C1 segment of cervical spinal cord (tissue), 14 donors: ENCODE measurements at places on chromosomes 2 and 18.

- peak; percentile 62 for DNase-seq
These were observed 843 bp downstream of the CYS1 start for GRCh38 chr2:10079266-10079869.

DNA sequence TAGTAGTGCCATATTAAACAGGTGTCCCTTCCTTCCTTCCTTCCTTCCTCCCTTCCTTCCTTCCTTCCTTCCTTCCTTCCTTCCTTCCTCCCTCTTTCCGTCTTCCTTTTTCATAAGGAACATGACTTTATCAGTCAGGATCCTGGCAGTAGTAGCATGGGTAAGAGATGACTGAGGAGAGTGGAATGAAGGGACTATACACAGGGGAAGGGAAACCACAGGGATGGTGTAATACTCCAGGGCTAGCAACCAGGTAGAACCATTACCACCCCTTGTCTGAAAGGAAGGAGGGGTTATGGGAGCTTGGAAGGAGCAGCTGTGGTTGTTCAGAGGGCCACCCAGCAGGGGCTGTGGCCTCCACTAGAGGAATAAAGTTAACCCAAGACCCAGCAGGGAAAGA, 23.2 kb upstream of the KDM3A start:
- no peak for DNase-seq

DNA sequence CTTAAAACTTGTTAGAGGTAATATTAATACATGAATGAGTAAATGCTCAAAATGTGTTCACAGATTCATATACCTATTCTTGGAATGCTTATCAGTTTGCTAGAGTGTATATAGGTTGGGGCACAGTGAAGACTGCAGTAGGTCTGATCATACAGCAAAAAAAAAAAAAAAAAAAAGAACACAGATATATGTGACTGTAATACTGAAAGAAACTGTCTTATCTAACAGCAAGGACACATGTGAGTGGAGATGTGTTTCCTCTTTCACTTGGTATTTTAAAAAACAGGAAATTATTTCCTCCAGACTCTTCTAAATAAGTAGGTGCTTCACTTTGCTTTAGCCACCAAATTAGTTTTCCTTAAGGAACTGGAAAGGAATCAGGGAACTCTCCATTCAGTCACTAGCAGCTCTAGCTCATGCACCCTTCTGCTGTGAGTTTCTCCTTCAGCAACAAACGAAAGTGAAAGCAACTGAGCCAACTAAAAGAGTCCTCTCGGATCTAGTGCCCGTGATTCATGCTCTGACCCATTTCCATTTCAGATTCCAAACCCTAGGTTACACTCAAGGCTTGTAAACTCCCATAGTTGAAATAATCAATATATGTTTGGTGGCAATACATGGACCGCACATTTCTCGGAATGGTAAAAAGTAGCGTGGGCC, 98.5 kb downstream of the DSEL start:
- no peak for DNase-seq

- no peak for DNase-seq
These were observed 602.3 kb downstream of the TMEM182 start for GRCh38 chr2:103364177-103364576.

GRCh38 chr2:119197126-119197405, 26.6 kb upstream of the STEAP3 start:
- DNase-seq, result no peak

- DNase-seq, result no peak
These were observed 79.0 kb downstream of the TMEM18 start for GRCh38 chr2:598058-598802.

GRCh38 chr2:158366342-158366741, 90.2 kb downstream of the CCDC148 start:
- DNase-seq, result no peak

- DNase-seq, result no peak
These were observed 96.4 kb downstream of the RNF144A start for GRCh38 chr2:7013471-7014160.

GRCh38 chr2:225636558-225636957, 237.0 kb downstream of the NYAP2 start:
- no peak for DNase-seq

- no peak for DNase-seq
These were observed 506.7 kb downstream of the NUP35 start for GRCh38 chr2:183630964-183631363.

DNA sequence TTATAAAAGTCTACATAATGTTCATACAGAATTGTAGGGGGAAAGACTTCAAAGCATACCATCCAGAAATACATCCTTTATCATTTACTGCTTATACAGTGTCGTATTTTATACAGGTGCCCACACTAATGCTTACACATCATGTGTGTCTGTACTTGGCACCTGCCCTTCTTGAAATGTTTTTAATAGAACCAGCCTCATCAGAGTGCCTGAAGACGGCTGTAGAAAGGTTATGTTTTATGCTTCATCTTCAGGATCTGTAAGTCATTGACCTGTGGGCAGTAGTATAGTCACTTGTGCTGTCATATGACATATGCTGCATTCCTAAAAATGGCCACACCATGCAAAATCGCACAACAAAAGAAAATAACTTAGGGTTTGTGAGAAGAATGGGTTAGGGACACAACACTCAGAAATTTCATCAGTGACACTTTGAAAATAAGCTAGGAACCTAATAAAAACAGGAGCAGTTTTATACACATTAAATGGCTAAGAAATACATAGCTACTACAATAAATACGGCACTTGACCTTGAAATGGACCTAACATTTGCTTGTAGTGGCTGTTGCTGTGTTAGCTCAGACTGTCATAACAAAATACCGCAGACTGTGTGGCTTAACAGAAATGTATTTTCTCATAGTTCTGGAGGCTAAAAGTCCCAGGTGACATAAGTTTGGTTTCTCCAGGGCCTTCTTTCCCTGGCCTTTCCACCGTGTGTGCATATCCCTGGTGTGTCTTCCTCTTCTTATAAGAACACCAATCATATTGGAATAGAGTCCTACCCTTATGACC, 112.6 kb downstream of the CERS6 start:
- DNase-seq, result no peak

GRCh38 chr2:233354971-233355574, 779 bp downstream of the DGKD start:
- no peak for DNase-seq

GRCh38 chr2:11856095-11856494, 109.7 kb downstream of the LPIN1 start:
- DNase-seq, result no peak

GRCh38 chr2:3154146-3154545, 223.5 kb downstream of the EIPR1 start:
- DNase-seq, result no peak

GRCh38 chr2:239391286-239392071, 9.3 kb downstream of the HDAC4 start:
- no peak for DNase-seq

GRCh38 chr2:179558010-179558934, 293.6 kb upstream of the SESTD1 start:
- no peak for DNase-seq

DNA sequence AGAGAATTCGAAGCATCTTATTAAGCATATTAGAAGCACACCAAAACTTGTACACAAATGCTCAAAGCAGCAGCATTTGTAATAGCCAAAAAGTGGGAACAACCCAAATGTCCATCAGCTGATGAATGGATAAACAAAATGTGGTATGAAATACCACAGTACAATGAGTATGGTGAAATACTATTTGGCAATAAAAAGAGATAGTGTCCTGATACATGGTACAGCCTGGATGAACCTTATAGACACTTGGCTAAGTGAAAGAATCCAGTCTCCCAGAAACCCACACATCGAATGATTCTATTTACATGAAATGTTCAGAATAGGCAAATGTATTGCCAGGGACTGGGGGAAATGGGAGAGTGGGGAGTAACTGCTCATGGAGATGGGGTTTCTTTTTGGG, 3.0 kb downstream of the SPATA3 start:
- no peak for DNase-seq

DNA sequence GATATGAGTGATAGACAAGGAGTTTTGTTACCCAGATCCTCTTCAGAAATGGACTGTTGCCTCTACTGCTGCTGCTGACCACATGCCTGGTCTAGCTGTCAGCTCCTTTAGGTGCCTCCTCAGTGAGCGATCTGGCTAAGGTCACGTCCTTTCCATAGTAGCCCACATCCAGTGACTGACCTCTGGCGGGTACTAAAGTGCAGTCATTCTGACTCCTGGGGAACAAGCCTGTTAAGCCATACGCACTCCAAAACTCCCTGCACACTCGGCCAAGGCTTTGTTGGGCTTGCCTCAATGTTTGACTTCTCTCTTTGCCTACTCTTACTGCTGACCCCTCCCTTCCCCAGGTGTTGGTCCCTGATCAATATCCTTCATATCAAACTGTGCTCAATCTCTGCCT, 685.2 kb downstream of the IRS1 start:
- DNase-seq, result no peak

DNA sequence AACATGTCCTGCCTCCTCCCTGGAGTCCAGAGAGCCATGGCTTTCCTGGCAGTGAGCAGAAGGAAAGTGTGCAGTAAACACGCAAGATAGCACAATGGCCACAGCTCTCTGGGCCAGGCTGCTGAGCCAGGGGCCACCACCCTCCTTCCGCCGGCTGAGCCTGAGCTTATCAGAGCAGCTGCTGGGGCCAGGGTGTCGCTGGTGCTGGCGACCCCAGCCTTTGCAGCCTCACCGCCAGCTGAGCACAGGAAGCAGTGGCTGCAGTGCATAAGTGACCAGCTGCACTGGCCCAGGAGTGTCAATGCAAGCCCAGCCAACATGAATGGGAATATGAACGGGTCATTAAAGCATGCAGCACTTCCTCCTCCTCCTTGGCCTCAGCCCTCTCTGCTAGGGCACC, 172.0 kb downstream of the ZFP36L2 start:
- no peak for DNase-seq

DNA sequence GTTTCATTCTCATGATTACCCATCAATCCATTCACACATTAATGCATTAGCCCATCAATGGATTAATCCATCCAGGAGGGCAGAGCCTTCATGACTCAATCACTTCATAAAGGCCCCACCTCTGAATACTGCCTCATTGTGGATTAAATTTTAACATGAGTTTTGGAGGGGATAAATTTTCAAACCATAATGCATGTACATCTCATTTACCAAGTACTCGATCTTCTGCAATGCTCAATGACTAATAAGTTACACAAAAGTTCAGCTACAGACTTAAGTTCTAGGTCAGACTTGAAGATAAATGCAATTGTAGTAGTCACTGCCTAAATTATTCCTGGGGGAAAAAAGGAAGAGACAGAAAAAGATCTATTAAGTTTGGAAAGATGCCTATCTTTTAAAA, 120.0 kb upstream of the OSR1 start:
- no peak for DNase-seq

DNA sequence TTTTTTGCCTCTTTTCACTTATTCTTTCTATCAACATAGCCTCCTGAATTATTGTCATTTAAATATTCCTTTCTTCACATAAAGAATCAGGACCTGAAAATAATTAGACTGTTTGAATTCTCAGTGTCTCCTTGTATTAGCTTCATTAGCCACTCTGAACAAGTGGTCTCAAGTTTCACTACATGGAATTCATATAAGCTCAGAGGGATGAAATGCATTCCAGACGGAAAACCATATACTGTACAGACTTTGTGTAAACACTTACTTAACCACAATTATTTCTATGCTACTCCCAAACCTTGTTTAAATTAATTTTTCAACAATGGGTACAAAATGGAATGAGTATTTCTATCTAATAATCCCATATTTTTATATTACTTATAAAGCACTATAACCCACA, 53.4 kb downstream of the CHN1 start:
- no peak for DNase-seq

DNA sequence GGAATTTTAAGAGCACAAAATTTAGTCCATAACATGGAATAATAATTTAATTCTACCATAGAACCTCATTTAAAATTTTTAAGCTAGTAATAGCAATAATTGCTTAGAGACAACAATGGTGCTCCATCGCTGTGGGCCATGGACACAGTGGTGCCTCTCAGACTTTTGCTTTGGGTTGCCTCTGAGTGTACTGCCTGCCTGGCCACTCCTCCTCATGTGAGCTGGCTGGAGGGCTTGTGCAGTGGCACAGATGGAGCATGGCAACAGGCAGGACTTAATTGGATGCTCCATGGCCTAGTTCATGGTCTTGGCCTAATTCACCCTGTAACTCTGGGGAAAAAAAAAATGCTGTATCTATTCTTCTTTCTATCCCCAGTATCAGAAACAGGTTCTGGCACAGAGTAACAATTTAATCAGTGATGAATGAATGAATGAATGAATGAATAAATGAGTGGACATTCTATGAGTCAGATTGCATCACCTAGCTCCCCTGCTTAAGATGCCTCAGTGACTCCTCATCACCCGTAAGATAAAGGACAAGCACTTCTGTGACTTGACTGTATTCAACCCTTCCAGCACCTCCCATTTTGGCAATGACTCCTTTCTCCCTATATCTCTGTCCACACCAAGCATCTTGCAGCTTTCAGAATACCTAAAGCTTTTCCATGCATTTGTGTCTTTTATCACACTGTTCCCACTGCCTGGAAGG, 211.8 kb upstream of the SLC14A2 start:
- no peak for DNase-seq

DNA sequence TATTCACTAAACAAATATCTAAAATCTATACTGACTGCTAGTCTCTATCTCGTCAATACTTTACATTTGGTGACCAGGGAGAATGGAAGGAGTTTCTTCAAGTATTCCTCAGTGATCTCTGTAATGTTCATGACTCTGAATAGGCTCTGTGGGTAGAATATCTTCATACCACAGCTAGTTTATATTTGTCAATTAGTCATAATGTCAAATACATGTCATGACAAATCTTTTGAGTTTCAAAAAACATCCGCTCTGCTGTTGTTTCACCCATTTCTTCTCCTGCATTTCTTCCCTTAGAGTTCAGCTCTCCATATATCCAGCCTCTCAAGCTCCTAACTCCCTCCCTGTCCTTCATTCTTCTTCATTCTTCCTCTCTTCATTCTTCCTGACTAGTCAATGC, 206.5 kb upstream of the FANCL start:
- no peak for DNase-seq
